Heart right ventricle (tissue), 16 donors: ENCODE measurements at places on chromosomes 3 and 15. TPM values are rescaled to one million over a fixed set of nuclear protein-coding genes. Genes with fewer than 3 reads are reported as not detected.
A peak's percentile ranks its signal among the peaks of the same experiment; 100 is the strongest.

DNA sequence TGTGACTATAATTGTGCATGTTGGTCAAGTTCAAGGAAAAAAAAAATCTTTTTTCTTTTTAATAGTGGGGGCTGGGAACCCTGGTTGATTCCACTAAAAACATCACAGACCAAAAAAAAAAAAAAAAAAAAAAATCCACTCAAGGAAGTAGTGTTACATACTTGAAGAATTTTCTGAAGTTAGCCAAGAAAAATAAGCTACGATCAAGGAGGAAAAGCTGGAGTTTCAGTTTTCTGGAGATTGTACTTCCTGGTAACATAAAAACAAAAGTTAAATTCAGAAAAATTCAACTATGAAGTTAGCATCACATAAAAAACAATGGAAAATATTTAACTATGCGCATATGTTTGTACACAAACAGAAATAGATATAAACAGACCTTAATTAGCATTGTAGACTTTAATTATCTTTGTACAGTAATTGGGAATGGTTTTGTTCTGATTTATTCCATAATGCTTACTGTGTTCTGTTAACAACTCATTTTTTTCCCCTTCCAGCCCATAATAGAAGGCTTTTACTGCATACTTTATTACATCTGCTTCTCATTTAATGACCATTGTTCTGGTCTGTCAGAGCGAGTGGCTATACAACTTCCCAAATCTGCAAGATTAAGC is 194.3 kb downstream of the RORA start:
- no peak for DNase-seq

Gene ITPKA
- 2.5 TPM for total RNA-seq

- DNase-seq: peak; percentile 59
Observed at GRCh38 chr3:123584284-123584987, 417 bp downstream of the HACD2 start.

DNA sequence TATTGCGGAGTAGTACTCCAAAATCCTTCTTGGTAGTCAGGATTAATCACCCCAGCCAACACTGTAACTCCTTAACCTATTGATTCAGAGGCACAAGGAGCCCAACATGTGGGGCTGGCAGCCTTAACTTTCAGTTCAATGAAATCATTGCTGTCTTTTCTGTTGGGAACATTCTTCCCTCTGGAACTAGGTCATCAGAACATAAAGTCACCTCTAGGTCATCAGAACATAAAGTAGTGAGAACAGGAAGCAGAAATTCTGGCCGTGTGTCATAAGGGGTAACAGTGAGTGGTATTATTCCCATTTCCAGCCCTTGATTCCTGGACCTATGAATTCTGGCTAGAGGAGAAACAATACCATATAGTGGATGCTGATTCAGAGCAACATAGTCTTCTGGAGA is 71.5 kb upstream of the TNIK start:
- DNase-seq: no peak

DNA sequence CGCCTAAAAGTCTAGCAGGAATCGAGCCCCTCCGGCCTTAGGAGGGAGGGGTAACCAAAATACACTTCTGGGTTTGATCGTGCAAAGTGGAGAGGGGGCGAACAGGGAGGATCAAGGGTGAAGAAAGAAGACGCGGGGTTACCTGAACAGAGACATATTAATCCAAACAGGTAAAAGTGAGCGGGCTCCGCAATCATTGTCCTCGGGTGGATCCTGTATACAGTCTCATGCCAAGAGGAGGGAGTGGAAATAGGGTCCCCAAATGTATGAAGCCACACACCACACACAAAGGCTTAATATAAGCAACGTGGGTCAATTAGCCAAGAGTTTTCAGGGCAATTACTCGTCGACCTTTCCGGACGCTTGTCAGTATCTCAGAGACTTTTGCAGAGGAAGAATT is 749.5 kb downstream of the ROBO1 start:
- no peak for DNase-seq

- peak; percentile 42 for DNase-seq
Observed at GRCh38 chr3:160400030-160400701, 716 bp downstream of the SMC4 start.

GRCh38 chr3:133663569-133664313 is 2.0 kb upstream of the TOPBP1 start:
- no peak for DNase-seq

- DNase-seq: no peak
Observed at GRCh38 chr3:143366672-143367071, 247.1 kb downstream of the CHST2 start.

Gene CHMP2B
- 34.4 TPM for total RNA-seq
